HS-5 (cell line): ENCODE measurements at places on chromosomes 3 and 15.

GRCh38 chr3:131370935-131371687 is 10.5 kb upstream of the NUDT16 start:
- DNase-seq, result no peak

GRCh38 chr15:25793354-25794050 is 69.6 kb downstream of the ATP10A start:
- DNase-seq, result no peak

DNA sequence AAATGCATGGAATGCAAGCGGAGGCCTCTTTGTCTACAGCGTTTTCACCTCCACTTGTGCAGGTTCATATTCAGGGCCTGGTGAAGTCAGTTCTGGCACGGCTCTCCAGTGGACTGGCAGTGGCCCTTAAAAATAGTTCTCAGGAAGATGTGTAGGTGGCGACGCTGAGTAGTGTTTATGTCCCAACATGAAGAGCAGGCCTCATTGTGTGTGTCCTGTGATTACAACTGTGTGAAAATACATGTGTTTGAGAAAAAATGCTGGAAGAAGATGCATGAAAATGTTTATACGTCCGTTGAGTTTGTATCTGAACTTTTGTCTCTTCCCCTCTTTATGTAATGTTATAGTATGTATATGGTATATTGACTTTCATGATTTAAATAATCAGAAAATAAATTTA is 7.2 kb downstream of the LIPC start:
- no peak for DNase-seq

DNA sequence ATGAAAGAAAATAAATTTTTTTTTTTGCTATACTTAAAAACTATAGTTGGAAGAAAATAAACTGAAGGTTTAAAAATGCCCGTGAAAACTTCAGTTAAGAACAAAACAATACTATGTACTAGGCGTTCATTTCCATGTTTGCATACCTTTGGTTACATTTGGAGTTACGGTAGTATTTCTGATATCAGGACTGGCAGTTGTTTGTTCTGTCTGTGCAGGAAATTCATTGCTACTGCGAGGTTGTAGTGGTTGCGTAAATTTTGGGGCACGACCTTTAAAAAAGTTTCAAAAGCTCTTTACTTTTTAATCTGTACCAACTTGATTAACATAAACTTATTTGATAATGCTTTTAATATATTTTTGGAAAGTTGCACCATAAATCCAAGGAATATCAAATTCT is 47.9 kb downstream of the ST3GAL6 start:
- no peak for DNase-seq

DNA sequence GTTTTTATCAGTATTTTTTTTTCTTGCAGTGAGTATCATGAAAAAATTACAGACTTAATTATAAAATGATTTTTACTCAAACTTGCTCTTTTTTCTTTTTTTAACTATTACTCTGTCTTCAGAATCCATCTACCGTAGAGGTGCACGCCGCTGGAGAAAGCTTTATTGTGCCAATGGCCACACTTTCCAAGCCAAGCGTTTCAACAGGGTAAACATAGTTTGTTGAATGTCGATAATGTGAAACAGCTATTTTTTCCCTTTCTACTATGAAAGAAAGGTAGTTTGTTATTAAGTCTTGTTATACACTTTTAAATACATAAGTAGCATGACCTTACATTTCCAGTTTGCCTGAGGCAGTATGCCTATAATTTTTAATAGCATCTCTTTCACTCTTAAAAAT is 45.6 kb downstream of the PRKCI start:
- no peak for DNase-seq

- DNase-seq, result no peak
These were observed 110.6 kb downstream of the ETFA start for GRCh38 chr15:76200641-76201105.

DNA sequence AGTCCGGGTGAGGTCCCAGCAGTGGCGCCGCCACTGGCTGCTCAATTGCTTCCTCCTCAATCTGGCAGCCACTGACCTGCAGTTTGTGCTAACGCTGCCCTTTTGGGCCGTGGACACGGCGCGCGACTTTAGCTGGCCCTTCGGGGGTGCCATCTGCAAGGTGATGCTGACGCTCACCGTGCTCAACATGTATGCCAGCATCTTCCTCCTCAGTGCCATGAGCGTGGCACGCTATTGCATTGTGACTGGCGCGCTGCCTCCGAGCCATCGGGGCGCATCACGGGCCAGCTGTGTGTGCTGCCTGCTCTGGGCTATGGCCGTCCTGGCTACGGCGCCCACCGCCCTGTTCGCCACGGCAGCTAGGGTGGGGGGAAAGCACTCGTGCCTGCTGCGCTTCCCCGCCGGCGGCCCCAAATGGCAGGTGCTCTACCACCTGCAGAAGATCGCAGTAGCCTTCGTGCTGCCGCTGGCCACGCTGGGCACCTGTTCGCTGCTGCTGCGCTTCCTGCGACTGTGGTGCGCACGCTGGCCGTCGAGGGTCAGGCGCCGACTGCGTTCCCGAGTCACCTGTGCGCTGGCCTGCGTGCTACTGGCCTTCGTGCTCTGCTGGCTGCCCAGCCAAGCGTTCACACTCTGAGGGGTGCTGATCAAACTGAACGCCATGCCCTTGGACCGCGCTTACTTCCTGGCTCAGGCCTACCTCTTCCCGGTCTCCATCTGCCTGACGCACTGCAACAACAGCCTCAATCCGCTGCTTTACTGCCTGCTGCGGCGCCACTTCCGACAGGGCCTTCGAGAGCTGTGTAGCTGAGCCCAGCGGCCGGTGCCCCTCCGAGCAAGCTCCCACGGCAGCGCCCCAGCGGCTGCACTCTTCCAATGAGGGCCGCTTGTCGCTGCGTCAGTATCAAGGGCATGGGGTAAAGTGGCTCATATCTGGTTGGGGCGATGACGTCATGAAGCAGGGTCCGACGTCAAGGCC is 20.3 kb upstream of the ADAMTS7 start:
- DNase-seq, result no peak

DNA sequence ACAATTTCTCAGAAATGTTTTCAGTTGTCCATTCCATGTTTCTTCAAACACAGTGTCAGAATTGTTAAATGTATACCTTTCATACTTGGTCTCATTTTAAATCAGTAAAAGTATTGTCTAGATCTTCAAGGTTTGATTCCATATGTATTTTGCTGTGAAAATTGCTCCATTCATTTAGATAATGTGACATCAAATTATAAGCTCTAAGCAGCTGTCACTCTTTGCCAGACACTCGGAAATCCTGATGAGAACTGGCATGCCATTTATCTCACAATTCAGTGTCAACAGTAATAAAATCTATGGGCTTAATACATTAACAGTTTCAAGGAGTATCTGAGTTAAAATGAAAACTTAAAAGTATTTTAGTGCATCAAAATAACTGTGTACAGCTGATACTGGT is 1025.3 kb upstream of the EPHA6 start:
- no peak for DNase-seq

- DNase-seq, result no peak
These were observed 274.9 kb upstream of the TGFBR2 start for GRCh38 chr3:30331519-30331918.

DNA sequence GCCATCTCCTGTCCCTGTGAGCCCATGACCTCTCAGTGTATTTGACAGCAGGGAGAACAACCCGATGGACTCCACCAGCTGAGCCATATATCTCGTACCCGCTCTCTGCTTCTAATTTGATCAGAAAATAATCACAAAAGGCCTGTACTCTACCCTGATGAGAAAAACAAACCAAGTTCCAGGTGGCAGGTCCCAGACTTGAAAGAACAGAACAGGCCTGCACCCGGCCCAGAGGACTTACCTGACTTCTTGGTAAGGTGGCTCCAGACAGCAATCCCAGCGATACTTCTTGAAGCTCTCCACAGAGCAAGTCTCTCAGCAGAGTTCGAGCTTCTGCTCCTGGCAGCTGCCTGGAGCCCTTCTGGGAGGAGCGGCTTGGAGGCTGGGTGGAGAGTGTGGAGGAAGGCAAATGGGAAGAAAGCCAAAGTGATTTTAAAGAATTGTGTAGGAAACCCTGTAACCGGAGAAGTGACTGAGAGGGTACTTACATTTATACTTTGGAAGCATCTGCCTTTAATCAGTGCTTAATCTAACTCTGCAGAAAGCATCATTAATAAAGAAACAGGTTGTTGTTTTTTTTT is 91.6 kb downstream of the SCN11A start:
- DNase-seq, result no peak

DNA sequence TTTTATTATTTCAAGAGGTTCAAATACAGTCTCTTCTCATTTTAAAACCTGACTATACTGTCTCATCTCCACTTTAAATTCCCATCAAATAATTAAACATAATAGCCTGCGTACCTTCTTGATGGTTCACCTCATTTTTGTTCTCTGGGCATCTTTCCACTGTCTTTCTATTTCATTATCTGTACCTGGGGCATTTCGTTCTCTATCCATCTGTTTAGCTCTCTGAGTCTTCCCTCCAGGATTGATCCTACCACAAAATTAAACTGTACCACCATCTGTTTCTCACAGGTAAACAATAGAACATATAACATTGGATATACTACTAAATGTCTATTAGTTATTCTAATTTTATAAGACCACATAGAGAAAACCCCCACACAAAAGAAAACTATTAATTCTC is 1331.4 kb downstream of the NSUN3 start:
- no peak for DNase-seq

- DNase-seq, result no peak
These were observed 127.4 kb downstream of the THRB start for GRCh38 chr3:24367216-24367615.

- DNase-seq, result no peak
These were observed 34.0 kb downstream of the BHLHE40 start for GRCh38 chr3:5013021-5013906.

DNA sequence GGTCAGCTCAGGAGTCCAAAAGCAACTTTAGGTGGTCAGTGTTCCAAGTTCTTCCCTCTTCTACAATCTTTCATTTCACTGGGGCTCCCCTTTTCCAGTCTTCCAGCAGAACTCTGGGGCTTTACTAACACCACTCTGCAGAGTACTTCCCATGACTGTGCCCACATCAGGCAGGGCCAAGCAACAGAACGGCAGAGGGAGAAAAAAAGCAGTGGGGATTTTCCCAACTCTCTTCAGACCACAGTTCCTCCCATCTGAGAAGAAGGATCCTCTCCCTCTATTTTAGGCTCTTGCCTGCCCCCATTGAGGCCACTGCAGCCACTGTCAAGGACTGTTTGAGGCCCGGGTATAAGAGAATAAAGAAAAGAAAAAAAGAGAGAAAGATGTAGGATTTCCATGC is 70.7 kb downstream of the TTBK2 start:
- DNase-seq, result no peak

DNA sequence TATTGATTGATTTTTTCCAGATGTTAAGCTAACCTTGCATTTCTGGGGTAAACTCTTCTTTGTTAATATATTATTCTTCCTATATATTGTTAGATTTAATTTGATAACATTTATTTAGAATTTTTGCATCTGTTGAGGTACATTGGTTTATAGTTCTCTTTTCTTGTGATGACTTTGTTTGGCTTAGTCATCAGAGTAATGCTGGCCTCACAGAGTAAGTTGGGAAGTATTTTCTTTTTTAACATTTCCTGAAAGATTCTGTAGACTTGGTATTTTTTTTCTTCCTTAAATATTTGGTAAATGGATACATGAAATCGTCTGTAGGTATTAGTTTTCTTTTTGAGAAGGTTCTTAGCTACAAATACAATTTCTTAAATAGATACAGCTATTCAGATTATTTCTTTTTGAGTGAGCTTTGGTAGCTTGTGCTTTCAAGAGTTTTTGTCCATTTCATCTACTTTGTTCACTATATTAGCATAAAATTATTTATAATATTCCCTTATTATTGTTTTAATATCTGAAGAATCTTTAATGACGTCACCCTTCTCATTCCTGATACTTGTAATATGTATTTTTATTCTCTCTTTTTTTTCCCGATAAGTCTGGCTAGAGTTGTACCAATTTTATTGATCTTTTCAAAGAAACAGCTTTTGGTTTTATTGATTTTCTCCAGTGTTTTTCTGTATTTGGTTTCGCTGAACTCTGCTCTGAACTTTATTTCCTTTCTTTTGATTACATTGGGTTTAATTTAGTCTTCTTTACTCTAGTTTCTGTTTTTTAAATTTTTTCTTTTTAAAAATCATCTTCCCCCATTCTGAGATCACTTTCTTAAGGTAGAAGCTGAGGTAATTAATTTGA is 6.5 kb upstream of the HPS3 start:
- no peak for DNase-seq

GRCh38 chr15:78007964-78008886 is 69.3 kb downstream of the TBC1D2B start:
- DNase-seq, result peak; percentile 34

GRCh38 chr3:127052121-127052561 is 69.2 kb downstream of the PLXNA1 start:
- DNase-seq, result no peak

DNA sequence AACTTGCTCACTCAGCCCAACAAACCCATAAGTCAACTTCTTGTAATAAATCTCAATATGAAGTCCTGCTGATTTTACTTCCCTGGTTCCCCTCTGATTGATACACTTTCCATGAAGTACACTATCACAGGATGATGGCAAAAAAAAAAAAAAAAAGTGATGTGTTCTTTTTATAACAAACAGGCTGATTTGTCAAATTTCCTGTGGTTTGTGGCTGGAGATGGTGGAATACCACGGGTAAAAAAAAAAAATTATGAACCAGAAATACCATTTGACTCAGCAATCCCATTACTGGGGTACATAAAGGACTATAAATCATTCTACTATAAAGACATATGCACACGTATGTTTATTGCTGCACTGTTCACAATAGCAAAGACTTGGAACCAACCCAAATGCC is 10.7 kb upstream of the SERPINI2 start:
- no peak for DNase-seq

- DNase-seq, result no peak
These were observed 43.7 kb downstream of the CASR start for GRCh38 chr3:122227036-122227781.

DNA sequence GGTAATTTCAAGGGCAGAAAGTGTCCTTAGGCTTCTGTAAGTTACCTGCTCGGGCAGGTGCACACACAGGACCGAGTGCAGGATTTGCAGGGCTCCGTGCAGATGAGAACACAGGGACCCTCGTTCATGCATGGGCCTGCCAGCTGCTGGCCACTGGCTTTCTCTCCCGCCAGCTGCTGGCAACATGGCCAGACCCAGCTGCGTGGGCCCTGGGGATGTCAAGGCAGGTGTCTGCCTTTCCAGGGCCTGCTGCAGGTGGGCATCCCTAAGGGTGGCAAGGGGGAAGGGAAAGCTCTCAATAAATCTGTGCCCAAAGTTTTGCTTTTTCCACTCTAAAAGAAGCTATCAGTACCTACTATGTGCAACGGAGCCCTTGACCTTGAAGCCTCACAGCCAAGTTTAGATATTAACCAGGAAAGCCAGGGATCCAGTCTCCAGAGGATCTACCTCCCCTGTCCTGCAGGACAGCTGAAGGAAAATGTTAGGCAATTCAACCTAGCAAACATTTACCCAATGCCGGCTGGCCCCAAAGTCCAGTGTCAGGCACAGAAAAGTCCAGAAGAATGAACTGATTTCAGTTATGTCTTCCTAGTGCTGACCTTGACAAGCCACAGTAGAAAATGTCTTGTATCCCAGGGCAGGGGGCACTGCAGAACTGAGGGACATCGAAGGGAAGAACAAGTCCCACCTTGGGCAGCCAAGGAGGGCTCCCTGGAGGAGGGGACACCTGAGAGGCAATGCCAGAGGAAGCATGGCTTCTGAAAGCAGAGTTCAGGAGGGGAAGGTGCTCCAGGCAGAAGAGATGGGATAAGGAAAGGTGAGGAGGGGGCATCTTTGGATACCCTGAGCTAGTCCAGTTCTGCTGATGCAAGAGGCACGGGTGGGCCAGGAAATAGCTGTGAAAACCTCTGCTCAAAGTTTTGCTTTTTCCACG is 26.4 kb downstream of the NUP210 start:
- DNase-seq, result no peak

GRCh38 chr3:112482675-112483074 is 16.6 kb downstream of the BTLA start:
- DNase-seq, result no peak
